ENCODE measurements at places on chromosomes 4 and X. TPM values are rescaled to one million over a fixed set of nuclear protein-coding genes. Genes with fewer than 3 reads are reported as not detected.
A peak's percentile ranks its signal among the peaks of the same experiment; 100 is the strongest.

Gene METAP1
- 20.2 TPM for total RNA-seq

- no peak for DNase-seq
These were observed 414.4 kb downstream of the ARHGAP24 start for GRCh38 chr4:85889314-85889713.

Gene ZBTB49
- 2.9 TPM for total RNA-seq

Gene FGFBP2
- total RNA-seq = 6.3 TPM

Gene GPR119
- not detected for total RNA-seq

DNA sequence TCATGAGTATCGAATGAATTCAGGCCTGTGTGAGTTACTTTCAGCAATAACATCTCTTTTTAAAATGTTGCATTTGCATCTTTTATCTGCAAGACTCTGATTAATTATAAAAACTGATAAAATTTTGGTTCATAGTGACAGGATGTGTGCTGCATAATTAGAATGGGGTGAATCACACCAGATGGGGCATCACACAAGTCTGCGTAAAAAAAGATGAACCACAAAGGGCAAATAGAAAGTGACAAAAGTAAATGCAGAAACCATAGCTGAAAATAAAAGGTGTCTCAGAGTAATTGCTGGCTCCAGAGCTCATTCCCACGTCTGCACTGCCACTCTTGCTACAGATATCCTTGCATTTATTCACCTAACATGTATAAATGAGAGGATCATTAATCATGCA is 131.1 kb downstream of the HS3ST1 start:
- DNase-seq = no peak

Gene RBMXL3
- 1.4 TPM for total RNA-seq

GRCh38 chr4:5924461-5925125 is 31.7 kb upstream of the CRMP1 start:
- no peak for DNase-seq

DNA sequence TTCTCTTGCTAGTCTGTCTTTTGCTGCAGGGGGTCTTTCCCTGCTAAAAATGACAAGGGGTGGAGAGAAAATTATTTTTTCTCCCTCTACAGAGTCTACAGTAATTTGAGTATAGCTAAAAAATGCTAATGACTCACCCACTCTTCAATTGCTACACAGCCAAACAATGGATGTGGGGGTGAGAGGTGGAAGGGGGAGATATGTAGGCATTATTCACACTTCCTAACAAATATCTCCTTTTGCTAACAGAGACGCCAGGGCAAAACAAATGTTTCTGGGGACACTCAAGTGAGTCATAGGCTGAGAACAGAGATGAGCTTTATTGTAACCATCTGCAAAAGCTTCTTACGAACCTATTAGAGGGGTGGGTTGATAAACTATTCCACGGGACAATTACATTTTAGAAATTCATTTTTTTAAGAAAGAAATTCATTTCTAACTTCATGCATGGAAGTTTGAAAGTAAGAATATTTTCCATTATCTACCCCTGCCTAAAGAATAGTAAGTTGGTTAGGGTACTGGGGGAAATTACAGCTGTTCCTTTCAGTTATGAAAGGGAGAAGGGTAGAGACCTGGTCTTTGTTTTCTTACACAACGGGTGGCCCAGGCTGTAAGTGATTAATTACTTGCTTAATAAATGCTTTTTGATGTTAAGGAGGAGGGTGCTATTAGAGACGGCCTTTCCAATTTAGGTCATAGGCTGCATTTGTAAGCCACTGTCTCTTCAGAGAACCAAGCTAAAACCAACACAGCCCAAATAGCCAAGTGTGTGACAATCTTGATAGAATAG is 12.8 kb downstream of the SCD5 start:
- DNase-seq = peak; percentile 15

- DNase-seq = peak; percentile 1
These were observed 568.8 kb upstream of the TENM3 start for GRCh38 chr4:181674315-181674875.

Gene DCAF4L1
- 1.7 TPM for total RNA-seq

Gene NSUN7
- 0.48 TPM for total RNA-seq

DNA sequence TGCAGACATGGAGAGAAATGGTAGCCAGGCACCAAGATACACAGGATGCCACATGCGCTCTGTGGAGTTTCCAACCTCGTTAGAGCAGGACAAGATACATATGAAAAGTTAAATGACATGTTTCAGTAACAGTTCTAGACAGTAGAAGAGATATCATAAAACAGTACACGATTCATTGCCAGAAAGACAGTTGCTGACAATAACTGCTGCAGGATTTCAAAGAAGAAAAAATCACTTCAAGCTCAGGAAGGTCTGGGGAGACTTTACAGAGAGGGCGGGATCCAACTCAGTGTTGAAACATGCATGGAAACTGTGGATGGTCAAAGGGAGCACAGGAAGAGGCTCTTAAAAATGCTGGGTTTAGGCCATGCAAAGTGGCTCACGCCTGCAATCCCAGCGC is 31.0 kb downstream of the DCTD start:
- peak; percentile 64 for DNase-seq

Gene SMARCA5
- 51.8 TPM for total RNA-seq

Gene RASL11B
- 13.0 TPM for total RNA-seq

- DNase-seq = no peak
These were observed 2.3 kb downstream of the CCDC149 start for GRCh38 chr4:24910499-24910898.

DNA sequence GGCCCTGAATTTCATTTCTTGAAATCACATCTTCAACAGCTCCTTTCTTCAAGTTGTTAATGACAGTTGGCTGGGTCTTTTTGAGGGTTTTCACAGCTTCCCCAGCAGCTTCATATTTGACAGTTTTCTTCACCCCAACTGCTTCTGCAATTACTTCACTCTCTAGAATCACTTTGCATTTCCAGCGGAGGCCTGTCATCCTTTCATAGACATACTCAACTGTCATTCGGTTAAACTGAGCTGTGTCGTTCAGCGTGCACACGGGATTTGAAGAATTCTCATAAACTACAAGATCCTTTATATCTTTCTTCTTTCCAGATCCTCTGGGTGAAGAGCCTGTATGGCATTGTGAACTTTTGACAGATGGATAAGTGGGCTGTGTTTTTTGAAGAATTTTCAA is 15.4 kb downstream of the UBE2A start:
- DNase-seq = no peak

All from umbilical cord (tissue), 2 donors.